ENCODE measurements at places on chromosomes 4 and X.

- no peak for DNase-seq
These were observed 52.8 kb upstream of the ANKRD17 start for GRCh38 chr4:73311428-73311827.

DNA sequence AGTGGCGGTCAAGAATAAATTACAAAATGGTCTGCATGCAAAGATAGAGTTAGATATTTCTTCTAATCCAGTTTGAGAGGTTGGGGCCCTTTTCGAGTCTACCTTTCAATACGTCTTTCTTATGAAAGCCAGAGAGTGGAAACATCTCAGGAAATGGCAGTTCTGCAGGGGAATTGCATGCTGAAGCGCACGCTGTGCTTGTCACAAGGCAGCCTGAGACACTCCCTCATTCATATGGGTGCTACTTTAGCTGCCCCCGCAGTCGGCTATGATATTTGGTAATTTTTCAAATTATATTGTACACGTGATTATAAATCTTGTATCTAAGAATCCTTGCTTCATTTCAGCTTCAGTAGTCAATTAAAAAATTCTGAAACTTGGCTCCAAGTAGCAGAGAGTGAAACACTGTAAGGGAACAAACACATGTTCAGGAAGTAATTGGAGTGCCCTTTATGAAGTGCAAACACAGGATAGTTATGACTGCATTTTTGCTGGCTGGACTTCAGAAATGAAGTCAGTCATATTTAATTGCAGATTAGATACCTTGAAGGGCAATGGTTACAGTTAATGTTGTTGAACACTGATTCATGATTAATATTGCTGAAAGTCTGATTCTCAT is 145.5 kb upstream of the NAP1L5 start:
- DNase-seq: no peak

DNA sequence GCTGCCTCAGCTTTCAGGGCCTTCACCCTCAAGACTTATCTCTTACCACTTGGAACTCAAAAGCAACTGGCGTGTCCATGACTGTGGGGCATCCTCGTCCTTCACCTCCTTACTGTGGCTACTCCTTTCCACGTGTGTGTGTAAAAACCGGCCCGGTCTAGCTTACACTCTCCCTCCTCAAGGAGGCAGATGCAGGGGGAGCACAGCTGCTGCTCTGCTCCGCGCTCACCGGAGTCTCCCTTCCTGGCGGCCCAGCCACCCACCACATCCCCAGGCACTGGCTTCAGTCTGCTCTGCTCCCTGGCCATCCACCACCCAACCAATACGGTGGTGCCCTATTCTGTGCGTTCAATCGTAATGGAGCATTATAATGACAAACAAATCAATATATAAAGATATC is 8.3 kb downstream of the RNF212 start:
- DNase-seq: no peak

- DNase-seq: no peak
These were observed 367.3 kb upstream of the FGF13 start for GRCh38 chrX:139078761-139079280.

- no peak for DNase-seq
These were observed 108.2 kb upstream of the MAMLD1 start for GRCh38 chrX:150254909-150255308.

GRCh38 chr4:152485726-152486276 is 50.1 kb downstream of the FBXW7 start:
- DNase-seq: no peak

DNA sequence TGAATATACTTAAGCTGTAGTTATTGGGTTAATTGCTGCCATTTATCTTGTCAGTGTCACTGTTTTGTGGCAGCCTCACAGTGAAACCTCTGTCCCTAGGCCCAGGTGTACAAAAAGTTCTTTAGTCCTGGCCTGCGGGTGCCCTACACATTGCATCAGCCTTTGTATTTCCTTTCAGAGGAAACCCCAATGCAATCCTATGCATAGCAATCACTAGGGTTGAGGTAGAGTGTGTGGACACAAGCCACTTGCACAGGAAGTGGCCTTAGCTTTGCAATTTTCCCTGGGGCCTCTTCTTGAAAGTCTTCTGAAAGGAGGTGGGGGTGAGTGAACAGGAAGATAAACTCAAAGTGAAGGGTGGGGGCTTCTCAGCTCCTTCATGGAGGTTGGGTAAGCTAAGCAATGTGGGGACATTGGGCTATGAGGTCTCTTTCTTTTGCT is 27.8 kb downstream of the VSIG4 start:
- no peak for DNase-seq

DNA sequence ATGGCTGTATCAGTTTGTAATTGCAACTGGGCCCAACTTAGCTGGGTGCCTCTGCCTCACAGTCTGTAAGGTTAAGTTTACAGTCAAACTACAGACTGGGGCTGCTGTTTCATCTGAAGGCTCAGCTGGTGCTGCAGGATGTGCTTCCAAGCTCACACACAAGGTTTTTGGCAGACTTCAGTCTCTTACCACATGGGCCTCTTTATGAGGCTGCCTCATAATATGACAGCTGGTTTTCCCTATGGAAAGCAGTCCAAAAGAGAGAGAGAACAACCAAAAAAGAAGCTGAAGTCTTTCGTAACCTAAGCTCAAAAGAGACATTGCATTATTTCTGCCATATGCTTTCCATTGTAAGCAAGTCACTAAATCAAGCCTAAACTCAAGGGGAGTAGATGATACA is 271.7 kb downstream of the DCTD start:
- no peak for DNase-seq

- no peak for DNase-seq
These were observed 144.8 kb upstream of the GALNTL6 start for GRCh38 chr4:171668403-171668802.

- no peak for DNase-seq
These were observed 62.6 kb downstream of the GRXCR1 start for GRCh38 chr4:42954963-42955669.

DNA sequence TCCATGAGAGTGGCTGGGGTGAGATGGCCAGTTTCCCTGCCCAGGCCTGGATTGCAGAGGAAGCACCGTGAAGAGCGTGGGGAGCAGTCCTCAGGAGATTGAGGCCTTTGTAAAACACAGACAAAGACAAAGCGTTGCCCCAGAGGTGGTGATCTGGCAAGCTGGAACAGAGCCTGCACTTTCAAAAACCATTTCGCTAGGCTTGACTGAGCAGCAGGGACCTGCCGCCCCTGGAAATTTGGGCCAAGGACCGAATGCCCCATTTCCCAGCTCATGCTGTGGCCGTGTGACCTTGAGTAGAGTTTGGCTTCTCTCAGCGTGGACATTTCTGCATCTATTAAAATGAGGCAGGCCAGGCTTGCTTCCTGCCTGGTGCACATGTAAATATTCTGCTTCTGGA is 381.4 kb downstream of the BCOR start:
- no peak for DNase-seq

GRCh38 chrX:45145492-45146215 is 55.0 kb downstream of the DIPK2B start:
- DNase-seq: no peak

GRCh38 chrX:155022585-155022984 is at the start of gene F8:
F8 (minus strand) TSS chrX:155022723; CDS start chrX:155022552, 171 bp downstream.
- no peak for DNase-seq

DNA sequence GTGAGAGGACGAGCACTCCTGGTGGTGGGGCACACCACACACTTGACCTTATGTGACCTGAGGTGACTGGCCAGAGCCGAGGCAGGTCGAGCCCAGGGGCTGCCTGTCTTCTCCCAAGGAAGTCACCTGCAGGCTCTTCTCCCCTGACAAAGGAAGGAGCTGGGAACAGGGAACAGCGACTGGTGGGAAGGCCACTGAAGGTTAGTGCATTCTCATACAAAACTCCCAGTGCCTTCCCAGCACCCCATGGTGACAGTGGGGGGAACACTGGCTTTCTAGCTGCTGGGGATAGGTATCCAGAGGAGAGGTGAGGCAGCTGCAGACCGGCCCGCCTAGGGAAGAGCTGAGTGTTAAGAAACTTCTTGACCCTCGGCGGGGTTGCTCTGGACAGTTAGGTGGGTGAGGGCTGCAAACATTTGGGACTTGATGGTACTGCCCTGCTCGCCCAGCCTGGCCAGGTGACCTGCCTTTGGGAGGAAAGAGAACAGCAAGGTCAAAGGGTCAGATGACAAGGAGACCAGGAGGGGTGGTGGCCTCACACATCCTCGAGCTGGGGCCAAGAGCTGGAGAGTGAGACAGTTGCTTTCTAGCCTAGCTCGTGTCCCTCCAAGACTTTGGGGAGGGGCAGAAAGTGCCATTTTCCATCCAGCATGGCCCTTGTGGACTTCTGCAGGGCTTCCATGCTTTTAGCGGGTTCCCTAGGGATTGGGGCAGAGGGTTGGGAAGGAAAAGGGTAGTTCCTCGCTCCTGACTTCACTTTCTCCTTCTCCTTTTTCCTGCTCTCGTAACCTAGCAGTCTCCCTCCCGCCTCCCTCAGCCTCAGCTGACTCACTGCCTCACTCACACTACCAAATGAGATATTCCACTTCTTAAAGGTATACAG is 2.7 kb downstream of the NALF2 start:
- DNase-seq: no peak

- DNase-seq: no peak
These were observed 42.9 kb downstream of the MOB1B start for GRCh38 chr4:70945046-70945445.

- no peak for DNase-seq
These were observed 37.2 kb downstream of the LRP2BP start for GRCh38 chr4:185358514-185358913.

DNA sequence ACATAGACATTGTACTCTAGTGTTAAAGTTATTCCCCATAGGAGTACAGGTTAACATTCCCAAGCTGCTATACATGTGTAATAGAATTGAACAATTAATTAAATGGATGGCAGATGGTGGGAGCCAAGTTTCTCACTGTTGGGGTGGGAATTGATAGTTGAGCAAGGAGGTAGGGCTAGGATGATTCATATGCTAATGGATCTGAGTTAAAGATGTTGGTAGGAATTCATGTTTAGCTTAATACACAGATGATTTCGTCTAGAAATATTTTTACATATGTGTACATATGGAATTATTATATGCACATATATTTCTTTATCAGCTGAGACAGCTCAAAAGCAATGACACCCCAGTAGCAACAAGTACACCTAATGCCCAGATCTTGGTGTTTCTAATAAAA is 26.1 kb upstream of the PAPSS1 start:
- no peak for DNase-seq

- DNase-seq: no peak
These were observed 71.8 kb downstream of the FUNDC1 start for GRCh38 chrX:44470816-44471215.

GRCh38 chrX:131289527-131289926 is 421 bp upstream of the IGSF1 start:
- no peak for DNase-seq

GRCh38 chr4:2823671-2824328 is 19.8 kb upstream of the ADD1 start:
- no peak for DNase-seq

DNA sequence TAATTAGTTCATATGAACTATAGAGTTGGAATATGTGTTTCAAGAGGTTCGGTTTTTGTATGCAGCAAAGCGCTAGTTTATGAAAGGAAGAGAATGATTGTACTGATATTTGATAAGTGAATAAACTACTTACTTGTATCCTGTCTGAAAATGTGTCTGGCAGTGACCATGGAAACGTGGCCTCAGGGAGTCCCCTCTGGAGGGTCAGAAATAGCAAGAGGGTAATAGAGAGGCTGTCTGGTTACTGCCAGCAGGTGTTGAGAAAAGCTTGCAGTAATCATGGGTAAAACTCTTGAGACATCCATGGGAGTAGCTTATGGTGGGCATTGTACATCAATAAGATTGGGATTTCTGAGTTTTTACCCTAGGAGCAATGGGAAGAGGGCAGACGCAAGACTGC is 77.1 kb downstream of the DCLK2 start:
- DNase-seq: no peak

GRCh38 chr4:86955888-86956451 is 21.2 kb downstream of the AFF1 start:
- DNase-seq: no peak

GRCh38 chrX:109343671-109344070 is 138.2 kb downstream of the GUCY2F start:
- no peak for DNase-seq

- DNase-seq: no peak
These were observed 2.1 kb upstream of the NKX6-1 start for GRCh38 chr4:84501202-84501503.

- DNase-seq: no peak
These were observed 199.1 kb downstream of the SPATA18 start for GRCh38 chr4:52250154-52250553.

DNA sequence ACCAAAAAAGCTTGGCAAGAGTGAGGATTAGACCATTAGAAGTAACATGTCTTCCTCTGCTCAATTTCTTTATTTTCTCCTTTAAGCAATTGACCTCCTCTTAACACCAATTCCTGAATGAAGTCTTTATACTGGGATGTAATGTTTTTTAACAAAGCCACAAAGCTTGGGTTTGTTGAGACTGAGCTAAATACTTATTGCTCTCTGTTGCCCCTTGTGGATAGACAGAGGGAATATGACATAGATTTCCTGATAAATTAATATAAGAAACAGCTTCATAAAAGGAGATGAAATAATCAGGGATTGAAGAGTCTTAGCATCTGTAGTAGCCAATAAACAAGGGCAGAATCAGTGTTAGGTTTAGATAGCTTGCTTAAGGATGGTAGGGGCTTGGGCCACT is 57.6 kb downstream of the CCDC160 start:
- no peak for DNase-seq
